ENCODE measurements at places on chromosomes 13 and 19. TPM values are rescaled to one million over a fixed set of nuclear protein-coding genes. Genes with fewer than 3 reads are reported as not detected.

- H3K27me3 ChIP-seq: no peaks in the 10 kb centered on the region
- H3K36me3 ChIP-seq: no peaks in the 10 kb centered on the region
- H3K4me3 ChIP-seq: no peak overlapping the region
- H3K27ac ChIP-seq: no peak overlapping the region
Measured at GRCh38 chr13:50140581-50141374, 125.5 kb downstream of the KCNRG start.

DNA sequence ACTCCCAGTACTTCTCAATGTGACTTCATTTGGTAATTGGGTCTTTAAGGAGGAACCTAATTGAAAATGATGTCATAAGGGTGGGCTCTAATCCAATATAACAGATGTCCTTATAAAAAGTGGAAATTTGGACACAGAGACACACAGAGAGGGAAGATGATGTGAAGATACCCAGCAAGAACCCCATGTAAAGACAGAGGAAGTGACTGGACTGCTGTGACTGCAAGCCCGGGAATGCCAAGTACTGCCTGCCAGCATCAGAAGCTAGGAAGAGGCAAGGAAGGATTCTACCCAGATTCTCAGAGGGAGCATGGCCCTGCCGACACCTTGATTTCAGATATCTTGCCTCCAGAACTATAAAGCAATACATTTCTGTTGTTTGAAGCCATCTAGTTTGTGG is 239.3 kb downstream of the KCTD12 start:
- DNase-seq: no peak
- no peaks in the 10 kb centered on the region for H3K36me3 ChIP-seq
- H3K4me3 ChIP-seq: no peak overlapping the region

The MEDAG gene
- 4.9 TPM for total RNA-seq

GRCh38 chr19:34961775-34962686 is 2.0 kb downstream of the ZNF792 start:
- H3K4me1 ChIP-seq: no peaks in the 10 kb centered on the region
- H3K4me3 ChIP-seq: no peak overlapping the region
- H3K27me3 ChIP-seq: no peaks in the 10 kb centered on the region
- DNase-seq: peak; percentile 59

DNA sequence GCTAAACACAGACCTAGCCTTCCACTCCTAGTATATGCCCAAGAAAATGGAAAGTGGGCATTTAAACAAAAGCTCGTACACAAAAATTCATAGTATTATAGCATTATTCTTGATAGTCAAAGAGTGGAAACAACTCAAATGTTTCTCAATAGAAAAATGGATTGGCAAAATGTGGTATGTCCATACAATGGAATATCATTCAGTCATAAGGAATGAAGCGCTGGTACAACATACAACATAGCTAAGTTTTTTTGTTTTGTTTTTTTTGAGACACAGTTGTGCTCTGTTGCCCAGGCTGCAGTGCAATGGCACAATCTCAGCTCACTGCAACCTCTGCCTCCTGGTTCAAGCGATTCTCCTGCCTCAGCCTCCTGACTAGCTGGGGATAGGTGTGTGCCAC is 11.9 kb downstream of the ZNF558 start:
- H3K27ac ChIP-seq: no peak overlapping the region
- no peaks in the 10 kb centered on the region for H3K36me3 ChIP-seq
- DNase-seq: no peak
- no peak overlapping the region for H3K4me3 ChIP-seq

The FLT3 gene
- 10.7 TPM for total RNA-seq

The NPHS1 gene
- total RNA-seq: not detected

DNA sequence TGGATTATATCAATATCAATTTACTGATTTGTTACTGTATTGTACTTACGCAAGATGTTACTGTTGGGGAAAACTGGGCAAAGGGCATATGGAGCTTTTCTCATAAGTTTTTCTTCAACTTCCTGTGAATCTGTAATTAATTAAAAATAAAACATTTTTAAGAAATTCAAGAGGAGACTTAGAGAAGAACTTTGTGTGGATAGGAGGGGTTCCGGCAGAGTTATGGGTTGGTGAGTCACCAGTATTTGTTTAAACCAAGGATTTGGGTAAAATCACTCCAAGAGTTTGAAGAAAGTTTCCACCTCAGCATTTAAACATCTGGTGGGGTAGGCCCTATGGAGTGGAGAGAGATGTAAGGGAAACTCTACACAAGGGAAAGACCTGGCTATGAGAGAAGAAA is 379.6 kb downstream of the TSHZ3 start:
- H3K27ac ChIP-seq: no peak overlapping the region
- H3K4me3 ChIP-seq: no peak overlapping the region
- no peaks in the 10 kb centered on the region for H3K4me1 ChIP-seq
- no peaks in the 10 kb centered on the region for H3K27me3 ChIP-seq
- no peak for DNase-seq
- no peaks in the 10 kb centered on the region for H3K36me3 ChIP-seq

The ZNF723 gene
- not detected for total RNA-seq

DNA sequence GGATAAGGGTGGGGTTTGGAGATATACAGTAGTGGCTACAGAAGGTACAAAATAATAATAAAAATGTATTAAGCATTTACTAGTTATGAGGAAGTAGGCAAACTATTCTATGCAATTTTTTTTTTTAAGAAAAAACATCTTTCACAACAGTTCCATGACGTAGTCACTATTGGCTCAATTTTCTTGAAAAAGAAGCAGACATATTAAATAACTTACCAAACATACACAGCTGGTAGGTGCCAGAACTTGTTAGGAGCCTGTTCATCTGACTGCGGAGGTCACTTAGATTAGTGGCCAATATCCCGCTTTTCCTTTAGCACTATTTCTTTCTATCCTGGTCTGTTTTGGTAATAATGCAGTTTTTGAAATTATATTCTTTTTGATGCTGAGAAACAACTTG is 593.5 kb downstream of the KCTD12 start:
- no peaks in the 10 kb centered on the region for H3K27me3 ChIP-seq
- no peak for DNase-seq
- H3K36me3 ChIP-seq: no peaks in the 10 kb centered on the region
- no peaks in the 10 kb centered on the region for H3K4me1 ChIP-seq
- H3K27ac ChIP-seq: no peak overlapping the region

The IZUMO4 gene
- 2.5 TPM for total RNA-seq

DNA sequence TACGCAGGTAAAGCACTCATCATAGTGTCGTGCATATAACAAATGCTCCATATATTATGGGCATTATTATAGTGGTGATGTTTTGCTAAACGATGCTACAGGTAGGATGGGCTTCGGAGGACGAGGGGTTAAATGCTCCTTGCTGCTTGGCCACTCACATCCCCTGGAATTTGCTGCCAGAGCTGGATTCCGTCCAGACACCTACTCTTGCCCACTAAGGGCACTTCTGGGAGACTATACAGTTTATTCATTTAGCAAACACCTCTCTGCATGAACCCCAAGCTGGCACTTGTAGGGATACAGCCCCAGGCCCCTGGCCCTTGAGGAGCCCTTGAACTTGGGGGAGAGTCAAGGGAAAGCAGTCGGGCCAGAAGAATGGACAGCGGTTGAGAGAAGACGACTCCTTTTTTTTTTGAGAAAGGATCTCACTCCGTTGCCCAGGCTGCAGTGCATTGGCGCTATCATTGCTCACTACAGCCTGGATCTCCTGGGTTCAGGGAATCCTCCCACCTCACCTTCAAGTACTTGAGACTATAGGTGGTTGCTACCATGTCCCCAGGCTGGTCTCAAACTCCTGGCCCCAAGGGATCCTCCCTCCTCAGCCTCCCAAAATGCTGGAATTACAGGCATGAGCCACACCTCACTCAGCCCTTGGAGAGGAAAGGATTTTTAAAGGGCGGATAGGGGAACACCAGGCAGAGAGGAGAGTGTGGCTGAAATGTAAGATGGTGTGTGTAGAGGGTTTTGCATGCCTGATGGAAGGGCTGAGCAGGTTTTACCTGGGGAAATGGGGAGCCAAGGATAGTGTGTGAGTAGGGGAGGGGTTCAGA is 1.1 kb upstream of the MRPL34 start:
- no peaks in the 10 kb centered on the region for H3K36me3 ChIP-seq
- H3K27ac ChIP-seq: peak overlapping the region; percentile 91
- H3K4me3 ChIP-seq: no peak overlapping the region
- H3K27me3 ChIP-seq: no peaks in the 10 kb centered on the region

The CBY2 gene
- total RNA-seq: not detected

GRCh38 chr13:52011632-52012511 is at the start of gene ALG11:
ALG11 (plus strand) TSS chr13:52012398; CDS start chr13:52012419, 21 bp downstream.
- no peaks in the 10 kb centered on the region for H3K36me3 ChIP-seq
- H3K27ac ChIP-seq: peak within 1 kb of the TSS; percentile 74
- H3K4me3 ChIP-seq: peak within 1 kb of the TSS; percentile 85
- peaks cover 18% of the 10 kb centered on the region for H3K4me1 ChIP-seq

GRCh38 chr19:35595928-35596327 is 10.0 kb downstream of the PMIS2 start:
- H3K27ac ChIP-seq: no peak overlapping the region
- H3K36me3 ChIP-seq: no peaks in the 10 kb centered on the region
- no peaks in the 10 kb centered on the region for H3K4me1 ChIP-seq
- no peak for DNase-seq
- H3K27me3 ChIP-seq: no peaks in the 10 kb centered on the region

The SLC25A41 gene
- total RNA-seq: 2.5 TPM

DNA sequence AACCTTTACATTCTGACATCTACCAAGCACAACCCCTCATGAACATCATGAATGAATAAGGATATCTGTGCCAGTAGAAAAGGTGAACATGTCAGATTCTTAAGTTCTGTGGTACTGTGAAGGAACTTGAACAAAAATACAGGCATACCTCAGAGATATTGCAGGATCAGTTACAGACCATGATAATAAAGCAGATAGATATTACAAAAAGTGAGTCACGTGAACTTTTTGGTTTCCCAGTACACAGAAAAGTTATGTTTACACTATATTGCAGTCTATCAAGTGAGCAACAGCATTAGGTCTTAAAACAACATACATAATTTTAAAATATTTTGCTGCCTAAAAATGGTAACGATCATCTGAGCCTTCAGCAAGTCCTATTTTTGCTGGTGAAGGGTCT is 101.2 kb downstream of the DIAPH3 start:
- no peaks in the 10 kb centered on the region for H3K27me3 ChIP-seq
- H3K4me3 ChIP-seq: no peak overlapping the region
- no peak for DNase-seq
- no peaks in the 10 kb centered on the region for H3K36me3 ChIP-seq

- peak; percentile 58 for DNase-seq
- H3K4me1 ChIP-seq: peaks cover 8% of the 10 kb centered on the region
- H3K27me3 ChIP-seq: no peaks in the 10 kb centered on the region
- H3K4me3 ChIP-seq: no peak overlapping the region
- H3K27ac ChIP-seq: peak overlapping the region; percentile 57
Measured at GRCh38 chr13:114099191-114099590, 33.2 kb downstream of the RASA3 start.

GRCh38 chr19:14248578-14249011 is 42.6 kb upstream of the ADGRL1 start:
- DNase-seq: no peak
- H3K27ac ChIP-seq: peak overlapping the region; percentile 36
- peaks cover 19% of the 10 kb centered on the region for H3K4me1 ChIP-seq
- H3K36me3 ChIP-seq: no peaks in the 10 kb centered on the region
- H3K4me3 ChIP-seq: peak overlapping the region; percentile 61

DNA sequence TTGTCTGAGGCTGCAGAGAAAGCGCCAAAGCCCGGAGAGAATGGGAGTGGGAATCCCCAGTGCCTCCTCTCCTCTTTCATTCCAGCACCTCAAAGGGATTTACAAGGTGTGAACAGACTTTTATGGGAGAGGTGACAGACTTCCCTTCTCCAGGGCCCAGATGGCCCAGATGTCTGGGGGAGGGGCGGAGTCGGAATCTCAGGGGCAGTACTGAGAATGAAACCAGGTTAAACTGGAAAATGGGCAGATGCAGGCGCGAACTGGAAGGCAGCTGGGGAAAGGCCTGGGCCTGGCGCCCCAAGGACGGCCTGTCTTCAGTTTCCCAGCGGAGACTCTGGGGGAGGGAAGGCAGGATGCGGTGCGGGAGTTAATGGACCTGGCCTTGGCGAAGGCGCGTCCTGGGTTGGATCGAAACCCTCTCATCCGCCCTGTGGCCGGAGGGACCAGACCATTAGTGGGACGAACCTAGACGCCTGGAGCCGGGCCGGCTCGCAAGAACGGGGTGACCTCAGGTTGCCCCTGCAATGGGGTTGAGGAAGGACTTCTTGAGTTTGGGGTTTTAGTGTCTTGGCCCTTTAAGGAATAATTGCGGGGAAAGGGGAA is 592 bp upstream of the TRIP10 start:
- H3K27me3 ChIP-seq: no peaks in the 10 kb centered on the region
- peaks cover 17% of the 10 kb centered on the region for H3K36me3 ChIP-seq
- H3K4me1 ChIP-seq: no peaks in the 10 kb centered on the region
- peak; percentile 32 for DNase-seq
- peak overlapping the region; percentile 88 for H3K4me3 ChIP-seq
- peak overlapping the region; percentile 93 for H3K27ac ChIP-seq

The IFI30 gene
- total RNA-seq: 57.0 TPM

The CBLC gene
- total RNA-seq: 100 TPM

DNA sequence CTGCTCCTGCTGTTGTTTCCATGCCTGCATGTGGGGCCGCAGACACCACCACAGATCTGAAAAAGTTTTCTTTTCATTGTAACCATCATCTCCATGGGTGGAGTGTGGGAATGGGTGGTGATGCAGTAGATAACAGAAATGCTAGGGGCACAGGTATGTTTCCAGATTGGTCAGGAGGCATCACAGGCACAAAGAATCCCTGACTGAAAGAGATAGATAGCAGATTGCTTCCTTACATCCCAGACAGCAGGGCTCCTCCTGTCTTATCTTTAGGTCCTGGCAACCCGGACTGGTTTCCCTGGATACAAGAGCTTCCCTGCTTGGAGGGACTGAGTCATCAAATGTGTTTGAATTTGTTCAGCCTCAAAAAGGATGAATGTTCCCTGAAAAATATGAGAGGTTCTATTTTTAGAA is 1937.6 kb downstream of the PCDH9 start:
- no peak overlapping the region for H3K27ac ChIP-seq
- H3K36me3 ChIP-seq: no peaks in the 10 kb centered on the region
- no peak for DNase-seq
- H3K4me3 ChIP-seq: no peak overlapping the region
- no peaks in the 10 kb centered on the region for H3K4me1 ChIP-seq
